Activated naive CD4-positive, alpha-beta T cell treated with anti-CD3 and anti-CD28 coated beads for 36 hours (primary cell): ENCODE measurements at places on chromosomes 2 and 18.

DNA sequence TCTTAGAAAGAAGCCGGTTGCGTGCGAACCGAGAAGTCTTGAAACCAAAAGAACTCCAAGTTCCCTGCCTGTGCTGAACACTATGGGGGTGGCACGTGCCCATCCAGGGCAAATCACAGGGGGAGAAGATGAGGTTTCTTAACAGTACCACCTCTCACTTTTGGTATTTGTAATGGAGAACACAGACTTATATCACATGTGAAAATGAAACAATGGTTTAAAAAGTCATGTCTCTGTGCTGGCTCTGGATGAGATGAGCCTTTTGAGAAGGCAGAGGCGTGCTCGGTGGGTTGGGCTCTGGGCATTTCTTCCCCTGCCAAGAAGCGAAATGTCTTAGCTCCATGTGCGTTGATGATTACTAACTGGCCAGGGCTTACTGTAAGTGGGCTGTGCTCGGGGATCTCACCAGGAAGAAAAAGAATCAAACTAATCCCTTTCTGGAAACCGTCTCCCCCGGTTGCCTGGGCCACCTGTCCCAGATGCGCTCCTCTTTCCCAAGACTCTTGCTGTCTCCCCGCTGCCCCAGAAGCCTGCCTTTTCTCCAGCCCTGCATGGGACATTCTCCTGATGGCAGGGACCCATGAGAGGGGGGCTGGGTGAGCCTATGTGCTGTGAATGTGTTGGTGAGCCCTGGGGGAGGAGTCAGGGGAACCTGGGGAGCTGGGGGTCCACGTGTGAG is 252.9 kb downstream of the PRKCE start:
- no peaks in the 10 kb centered on the region for H3K36me3 ChIP-seq
- peak; percentile 50 for DNase-seq
- H3K27me3 ChIP-seq: no peaks in the 10 kb centered on the region
- H3K4me3 ChIP-seq: no peak overlapping the region
- peak overlapping the region; percentile 56 for H3K27ac ChIP-seq
- no peaks in the 10 kb centered on the region for H3K4me1 ChIP-seq

DNA sequence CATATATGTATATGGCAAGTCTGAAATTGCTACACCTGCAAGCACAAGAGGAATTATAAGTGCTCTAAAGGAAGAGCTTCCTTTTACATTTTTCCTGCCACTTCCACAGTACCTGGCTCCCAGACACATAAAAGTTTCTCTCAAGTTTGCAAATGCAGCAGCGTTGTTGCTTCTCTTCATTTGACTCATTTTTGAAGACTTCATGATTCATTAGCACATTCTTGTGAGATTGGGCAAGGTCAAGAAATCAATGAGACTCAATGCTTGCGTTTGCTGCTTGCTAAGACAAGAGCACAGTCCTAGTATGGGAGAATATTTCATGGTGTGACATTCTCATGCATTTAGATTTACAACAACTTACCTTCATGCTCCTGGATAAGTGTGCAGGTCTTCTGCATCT is 42.6 kb upstream of the PDCL3 start:
- no peaks in the 10 kb centered on the region for H3K4me1 ChIP-seq
- no peak for DNase-seq
- H3K27ac ChIP-seq: no peak overlapping the region
- no peaks in the 10 kb centered on the region for H3K36me3 ChIP-seq
- H3K27me3 ChIP-seq: no peaks in the 10 kb centered on the region
- no peak overlapping the region for H3K4me3 ChIP-seq

GRCh38 chr2:54052825-54053718 is 62.3 kb upstream of the ACYP2 start:
- H3K36me3 ChIP-seq: peaks cover 13% of the 10 kb centered on the region
- H3K27ac ChIP-seq: peak overlapping the region; percentile 28
- no peak for DNase-seq

- no peak for DNase-seq
- H3K27ac ChIP-seq: peak overlapping the region; percentile 20
- no peaks in the 10 kb centered on the region for H3K36me3 ChIP-seq
- peaks cover 2% of the 10 kb centered on the region for H3K27me3 ChIP-seq
These were observed 429.4 kb upstream of the TRIB2 start for GRCh38 chr2:12287220-12287751.

- H3K27ac ChIP-seq: no peak overlapping the region
- H3K4me3 ChIP-seq: peak overlapping the region; percentile 57
- peaks cover 14% of the 10 kb centered on the region for H3K4me1 ChIP-seq
- H3K27me3 ChIP-seq: no peaks in the 10 kb centered on the region
- no peaks in the 10 kb centered on the region for H3K36me3 ChIP-seq
These were observed 941 bp downstream of the EHD3 start for GRCh38 chr2:31234683-31235503.

DNA sequence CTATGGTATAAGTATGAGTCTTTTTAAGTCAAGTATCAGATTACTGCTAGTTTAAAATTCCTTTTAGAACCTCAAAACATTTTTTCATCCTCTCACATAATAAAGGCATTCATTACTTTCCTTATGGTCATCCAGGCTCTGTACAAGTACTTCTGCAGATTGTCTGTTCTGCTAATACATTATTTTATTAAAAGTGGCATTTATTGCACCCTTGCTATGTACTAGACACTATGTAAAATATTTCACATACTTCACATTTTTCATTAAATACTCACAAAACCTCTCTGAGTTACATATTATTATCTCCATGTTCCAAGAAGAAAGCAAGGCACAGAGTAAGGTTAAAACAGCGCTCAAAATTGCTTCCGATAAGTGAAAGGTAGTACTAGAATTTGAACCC is 84.1 kb downstream of the RAPH1 start:
- H3K36me3 ChIP-seq: peaks cover 3% of the 10 kb centered on the region
- no peak overlapping the region for H3K27ac ChIP-seq
- DNase-seq: no peak
- H3K4me3 ChIP-seq: no peak overlapping the region

GRCh38 chr18:3982541-3982940 is 472.6 kb downstream of the DLGAP1 start:
- H3K4me3 ChIP-seq: no peak overlapping the region
- H3K27me3 ChIP-seq: no peaks in the 10 kb centered on the region
- H3K4me1 ChIP-seq: peaks cover 17% of the 10 kb centered on the region
- no peak for DNase-seq
- H3K36me3 ChIP-seq: peaks cover 2% of the 10 kb centered on the region
- no peak overlapping the region for H3K27ac ChIP-seq

GRCh38 chr18:28112056-28112470 is 64.9 kb downstream of the CDH2 start:
- no peak overlapping the region for H3K27ac ChIP-seq
- DNase-seq: no peak
- no peaks in the 10 kb centered on the region for H3K27me3 ChIP-seq
- H3K36me3 ChIP-seq: no peaks in the 10 kb centered on the region
- H3K4me1 ChIP-seq: no peaks in the 10 kb centered on the region

DNA sequence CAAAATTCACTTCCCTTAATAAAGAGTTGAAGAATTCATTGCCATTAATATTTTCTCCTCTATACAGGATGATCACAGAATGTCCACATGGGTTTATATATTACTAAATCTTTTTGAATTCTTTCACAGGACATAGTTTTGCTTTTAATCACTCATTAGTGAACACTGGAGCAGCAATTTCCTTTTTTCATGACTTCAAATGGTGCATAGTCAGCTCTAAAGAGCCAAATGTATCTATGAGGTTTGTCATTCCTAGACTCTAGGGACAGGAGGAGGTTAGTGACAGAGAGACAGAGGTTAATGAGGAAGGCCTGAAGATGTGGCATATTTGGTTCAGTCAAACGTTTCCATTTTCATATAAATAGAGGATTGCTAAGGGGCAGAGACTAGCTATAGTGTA is 111.8 kb downstream of the FSHR start:
- no peak overlapping the region for H3K27ac ChIP-seq
- no peak for DNase-seq
- H3K27me3 ChIP-seq: no peaks in the 10 kb centered on the region
- no peaks in the 10 kb centered on the region for H3K36me3 ChIP-seq
- no peak overlapping the region for H3K4me3 ChIP-seq

- DNase-seq: no peak
- no peaks in the 10 kb centered on the region for H3K4me1 ChIP-seq
- H3K27me3 ChIP-seq: no peaks in the 10 kb centered on the region
- H3K4me3 ChIP-seq: no peak overlapping the region
- H3K27ac ChIP-seq: no peak overlapping the region
- H3K36me3 ChIP-seq: peaks cover 37% of the 10 kb centered on the region
These were observed 59.8 kb downstream of the NDUFA10 start for GRCh38 chr2:239965318-239965717.

GRCh38 chr2:131121464-131121863 is 16.3 kb downstream of the PLEKHB2 start:
- peaks cover 19% of the 10 kb centered on the region for H3K4me1 ChIP-seq
- H3K4me3 ChIP-seq: no peak overlapping the region
- no peak for DNase-seq
- no peaks in the 10 kb centered on the region for H3K27me3 ChIP-seq

DNA sequence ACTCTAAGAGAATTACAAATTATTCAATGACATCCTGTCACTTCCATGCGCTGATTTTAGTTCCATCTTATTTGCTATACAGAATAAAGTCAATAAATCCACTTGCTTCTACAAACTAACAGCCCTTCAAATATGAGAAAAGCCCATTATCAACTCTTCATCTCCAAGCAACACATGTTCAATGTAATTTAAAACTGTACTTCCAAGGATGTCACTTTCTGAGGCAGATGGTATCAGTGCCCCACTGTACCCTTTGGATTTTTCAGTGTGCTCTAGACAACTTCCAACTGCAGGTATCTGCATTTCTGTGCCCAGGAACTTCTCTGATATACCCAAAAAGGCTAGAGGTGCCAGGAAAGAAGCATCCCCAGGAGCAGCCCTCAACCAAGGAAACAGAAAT is 87.6 kb downstream of the SMAD2 start:
- DNase-seq: no peak
- H3K27ac ChIP-seq: no peak overlapping the region
- H3K36me3 ChIP-seq: peaks cover 48% of the 10 kb centered on the region
- no peak overlapping the region for H3K4me3 ChIP-seq
- no peaks in the 10 kb centered on the region for H3K27me3 ChIP-seq

DNA sequence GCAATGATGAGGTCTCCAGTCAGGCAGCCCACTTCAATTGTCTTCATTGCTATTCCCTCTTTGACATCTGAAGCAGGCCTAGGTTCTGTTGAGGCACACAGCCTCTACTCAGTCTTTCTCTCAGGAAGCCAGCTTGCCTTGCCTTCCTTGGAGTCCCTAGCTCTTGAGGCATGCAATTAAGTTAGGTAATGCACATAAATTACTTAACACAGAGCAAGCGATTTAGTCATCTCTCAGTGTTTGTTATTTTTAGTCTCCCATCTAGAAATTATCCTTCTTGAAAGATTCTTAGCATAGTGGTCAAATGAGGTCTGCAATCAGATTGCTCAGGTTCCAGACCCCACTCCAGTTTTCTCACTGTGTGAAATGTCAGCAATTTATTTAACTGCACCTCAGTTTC is 32.0 kb downstream of the SULT1C4 start:
- no peak overlapping the region for H3K4me3 ChIP-seq
- H3K4me1 ChIP-seq: no peaks in the 10 kb centered on the region
- no peaks in the 10 kb centered on the region for H3K36me3 ChIP-seq
- DNase-seq: no peak
- H3K27ac ChIP-seq: no peak overlapping the region
- peaks cover 3% of the 10 kb centered on the region for H3K27me3 ChIP-seq

DNA sequence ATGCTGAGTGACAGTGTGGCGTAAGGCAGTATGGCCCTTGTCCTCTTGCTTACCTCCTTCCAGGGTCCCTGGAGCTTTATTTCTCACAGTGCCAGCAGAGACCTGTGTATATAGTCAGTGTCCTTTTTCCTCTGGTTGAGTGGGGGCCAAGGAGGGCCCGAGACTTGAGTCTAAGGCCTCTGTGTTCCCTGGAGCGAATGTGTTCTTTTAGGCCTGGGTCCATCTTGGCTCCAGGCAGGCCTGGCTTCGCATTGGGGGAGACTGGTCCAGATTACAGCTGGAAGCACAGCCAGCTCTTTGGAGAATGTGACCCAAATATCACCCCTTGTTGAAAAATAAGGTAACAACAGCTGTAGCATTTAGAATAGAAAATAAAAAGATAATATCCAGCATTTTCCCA is 5.0 kb downstream of the VAMP5 start:
- no peak overlapping the region for H3K4me3 ChIP-seq
- no peaks in the 10 kb centered on the region for H3K27me3 ChIP-seq

- H3K36me3 ChIP-seq: no peaks in the 10 kb centered on the region
- DNase-seq: no peak
- H3K27ac ChIP-seq: no peak overlapping the region
- H3K4me3 ChIP-seq: no peak overlapping the region
- no peaks in the 10 kb centered on the region for H3K4me1 ChIP-seq
- H3K27me3 ChIP-seq: no peaks in the 10 kb centered on the region
These were observed 769.9 kb downstream of the TSN start for GRCh38 chr2:122525336-122525735.

- H3K4me3 ChIP-seq: no peak overlapping the region
- no peaks in the 10 kb centered on the region for H3K27me3 ChIP-seq
- no peak overlapping the region for H3K27ac ChIP-seq
- DNase-seq: no peak
These were observed 40.4 kb downstream of the GRHL1 start for GRCh38 chr2:9991829-9992273.

DNA sequence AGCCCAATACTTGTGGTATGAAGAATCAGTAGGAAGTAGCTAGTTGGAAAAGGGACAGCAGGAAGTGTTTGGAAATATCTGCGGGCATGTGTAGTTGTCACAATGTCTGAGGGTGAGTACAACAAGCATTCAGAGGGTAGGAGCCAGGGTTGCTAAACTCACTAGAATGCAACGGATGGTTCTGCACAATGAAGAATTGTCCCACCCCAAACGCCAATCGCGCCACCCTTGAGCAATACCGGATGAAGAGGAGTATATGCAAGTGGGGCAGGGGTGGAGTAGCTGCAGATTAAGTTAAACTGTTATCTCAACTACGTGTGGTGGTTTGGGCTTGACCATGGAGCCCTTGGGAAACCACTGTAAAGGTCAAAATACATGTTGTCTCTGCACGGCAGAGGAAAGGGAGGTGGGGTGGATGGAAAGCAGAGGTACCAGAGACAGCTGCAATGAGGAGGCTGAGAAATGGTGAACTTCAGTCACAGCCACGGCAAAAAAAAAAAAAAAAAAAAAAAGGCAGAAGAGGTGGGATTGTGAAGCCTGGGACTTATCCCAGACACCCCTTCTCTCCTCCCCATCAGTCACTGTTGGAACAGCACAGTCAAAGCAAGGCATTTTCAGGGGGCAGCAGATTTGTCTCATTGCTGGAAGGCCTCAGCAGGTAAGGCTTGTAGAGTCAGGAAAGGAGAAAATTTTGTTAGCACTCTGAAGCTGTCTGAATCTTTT is 5.2 kb downstream of the CCL20 start:
- no peaks in the 10 kb centered on the region for H3K36me3 ChIP-seq
- H3K4me3 ChIP-seq: no peak overlapping the region
- peaks cover 26% of the 10 kb centered on the region for H3K4me1 ChIP-seq
- peaks cover 11% of the 10 kb centered on the region for H3K27me3 ChIP-seq
- peak overlapping the region; percentile 80 for H3K27ac ChIP-seq
- peak; percentile 6 for DNase-seq
